ENCODE measurements at places on chromosomes 5 and 9.

DNA sequence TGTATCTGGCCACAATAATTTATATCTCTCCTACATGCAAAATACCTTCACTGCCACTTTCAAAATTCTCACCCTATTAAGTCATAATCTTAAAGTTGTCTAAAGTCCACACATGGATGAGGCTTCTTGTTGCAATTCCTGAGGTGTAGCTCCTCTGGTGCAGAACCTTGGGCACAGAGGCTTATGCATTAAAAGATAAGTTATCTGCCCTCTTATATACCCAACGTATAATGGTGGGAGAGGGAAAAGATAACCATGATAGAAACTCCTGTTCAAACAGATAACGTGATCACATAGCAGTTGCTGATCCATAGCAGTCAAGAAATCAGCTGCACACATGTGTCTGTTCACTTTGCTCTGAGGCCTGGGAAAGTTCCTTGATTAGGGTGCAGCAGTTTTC lies 1767.0 kb downstream of the MAT2B start:
- no peak for DNase-seq

DNA sequence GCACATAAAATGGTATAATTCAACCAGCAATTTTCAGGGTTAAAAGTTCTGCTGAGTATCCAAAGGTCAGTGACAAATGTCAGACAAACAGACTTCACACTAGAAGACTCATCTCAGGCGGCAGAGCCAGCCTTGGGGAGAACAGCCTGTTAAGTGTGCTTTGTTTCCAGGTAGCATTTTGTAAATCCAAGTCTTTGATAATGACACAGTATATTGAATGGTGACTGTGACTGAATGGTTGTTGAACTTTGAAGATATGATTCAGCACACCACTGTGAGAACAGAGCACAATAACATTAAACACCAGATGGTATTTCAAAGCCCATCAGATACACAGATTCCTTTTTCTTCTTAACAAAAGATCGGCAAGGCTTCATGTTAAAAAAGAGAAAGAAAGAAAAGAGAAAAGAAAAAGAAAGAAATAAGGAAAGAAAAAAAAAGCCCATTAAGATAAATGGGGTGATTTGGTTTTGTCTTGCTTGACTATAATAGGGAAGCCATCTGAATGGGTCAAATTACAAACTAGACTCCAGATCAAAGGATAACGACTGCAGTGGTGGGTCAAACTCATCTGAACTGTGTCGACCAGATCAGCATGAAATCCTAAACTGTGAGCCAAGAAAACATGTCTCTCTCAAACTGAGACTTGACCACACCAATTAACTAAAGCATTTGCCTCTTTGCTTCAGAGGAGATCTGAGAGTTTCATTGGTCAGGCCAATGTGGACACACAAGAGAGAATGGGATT lies 313.0 kb upstream of the ZNF608 start:
- no peak for DNase-seq

DNA sequence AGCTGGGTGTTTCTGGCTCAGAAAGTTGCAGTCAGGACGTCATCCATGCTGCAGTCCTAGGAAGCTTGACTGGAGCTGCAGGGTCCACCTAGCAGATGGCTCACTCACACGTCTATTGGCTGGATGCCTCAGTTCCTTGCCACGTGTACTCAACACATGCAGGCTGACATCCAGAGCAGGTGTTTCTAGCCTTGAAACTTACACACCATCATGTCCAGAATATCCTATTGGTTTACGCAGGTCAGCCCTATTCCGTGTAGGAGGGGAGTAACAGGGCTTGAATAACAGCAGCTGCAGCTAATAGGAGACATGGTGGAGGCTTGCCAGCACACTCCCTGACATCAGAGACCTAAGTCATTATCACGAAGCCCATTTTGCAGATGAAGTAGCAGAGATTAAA lies 473.5 kb downstream of the ACTL7B start:
- DNase-seq: no peak

DNA sequence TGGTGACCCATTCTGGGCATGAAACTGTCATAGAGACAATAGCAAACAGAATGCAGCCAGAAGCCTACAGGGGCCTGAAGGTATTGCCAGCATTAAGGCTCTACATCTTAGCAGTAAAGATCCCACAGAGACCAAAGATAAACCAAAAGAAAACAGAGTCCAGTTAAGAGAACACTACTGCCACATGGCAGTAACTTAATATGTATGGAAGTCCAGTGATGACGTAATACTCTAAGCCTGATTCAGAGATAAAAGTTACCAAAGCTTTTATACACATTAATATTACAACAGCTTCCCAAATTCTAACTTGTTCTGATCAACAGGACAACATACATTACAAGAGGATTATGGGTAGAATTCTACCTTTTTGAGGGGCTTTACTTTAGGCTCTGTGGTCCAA lies 371.5 kb downstream of the PRELID2 start:
- no peak for DNase-seq

- DNase-seq: no peak
Observed at GRCh38 chr5:97067296-97067850, 75.0 kb downstream of the LIX1 start.

- no peak for DNase-seq
Observed at GRCh38 chr9:31323726-31324444, 1060.6 kb upstream of the ACO1 start.

GRCh38 chr5:91139572-91140200 lies 243.4 kb downstream of the ARRDC3 start:
- no peak for DNase-seq

DNA sequence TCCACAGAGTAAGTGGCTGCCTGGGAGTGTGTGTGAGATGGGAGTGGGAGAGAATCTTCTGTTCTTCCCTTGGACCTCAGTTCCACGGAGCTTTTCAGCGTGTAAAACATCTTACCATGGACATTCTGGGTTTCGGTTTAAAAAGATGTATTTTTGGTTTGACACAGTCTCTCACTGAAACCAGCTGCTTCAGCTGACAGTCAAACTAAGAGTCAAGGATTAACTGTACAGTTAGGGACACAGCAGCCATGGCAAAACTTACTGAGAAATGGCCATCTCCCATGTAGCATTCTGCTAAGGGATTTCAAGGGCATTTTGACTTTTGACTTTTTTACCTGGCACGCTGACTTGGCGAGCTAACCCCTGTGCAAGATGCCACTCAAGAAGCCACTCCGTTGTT lies 93.8 kb upstream of the IL12B start:
- no peak for DNase-seq

GRCh38 chr9:102995033-102995432 lies at the start of gene CYLC2:
TSS of gene CYLC2 (plus strand) at chr9:102995333. CDS start at chr9:102995381, 48 bp downstream.
- DNase-seq: no peak

DNA sequence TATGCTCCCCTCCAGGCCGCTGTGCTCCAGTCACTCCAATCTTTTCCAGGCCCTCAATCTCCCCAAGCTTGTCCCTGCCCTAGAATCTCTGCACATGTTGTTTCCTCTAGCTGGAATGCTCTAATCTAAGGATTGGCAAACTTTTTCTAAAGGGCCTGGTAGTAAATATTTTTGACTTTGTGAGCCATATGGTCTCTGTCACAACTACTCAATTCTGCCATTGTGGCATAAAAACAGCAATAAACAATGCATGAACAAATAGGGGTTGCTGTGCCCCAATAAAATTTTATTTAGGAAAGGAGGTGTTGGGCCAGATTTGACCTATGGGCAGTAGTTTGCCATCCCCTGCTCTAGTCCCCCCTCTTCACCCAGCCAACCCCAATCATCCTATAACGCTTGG lies 150.5 kb upstream of the LRRTM2 start:
- no peak for DNase-seq

DNA sequence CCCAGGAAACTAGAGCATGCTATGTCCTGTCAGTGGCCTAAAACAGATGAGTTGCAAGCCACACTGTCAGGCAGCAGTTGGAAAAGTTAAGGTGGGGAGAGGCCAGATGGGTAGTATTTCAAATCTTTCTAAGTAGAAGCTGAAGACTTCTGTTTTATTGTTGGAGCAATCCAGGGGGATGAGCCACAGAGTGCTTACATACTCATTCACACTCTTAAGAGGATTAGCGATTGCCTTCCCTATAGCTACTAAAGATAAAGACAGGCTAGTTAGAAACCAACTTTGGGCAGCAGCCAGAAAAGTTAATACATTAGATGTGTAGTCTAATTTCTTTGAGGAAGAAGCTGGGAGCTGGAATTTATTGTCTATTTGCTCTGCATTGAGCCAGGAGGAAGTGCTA lies 61.7 kb upstream of the ELAVL2 start:
- no peak for DNase-seq

DNA sequence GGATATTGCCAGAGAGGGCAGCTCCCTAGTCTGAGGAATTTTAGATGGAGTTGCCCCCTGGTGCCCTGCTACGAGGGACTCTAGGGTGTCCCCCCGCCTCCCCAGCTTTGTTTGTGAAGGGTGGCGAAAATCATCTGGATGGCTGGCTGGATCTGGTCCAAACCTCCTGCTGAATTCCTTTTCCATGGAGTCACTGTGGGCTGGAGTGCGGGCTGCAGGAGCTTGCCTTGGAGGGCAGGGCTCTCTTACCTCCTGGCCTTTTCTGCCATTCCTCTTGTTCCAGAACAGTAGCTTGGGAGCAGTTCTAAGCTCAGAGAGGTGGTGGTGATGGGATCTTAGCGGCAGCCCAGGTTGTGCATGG lies 2.1 kb downstream of the SYNPO start:
- no peak for DNase-seq

GRCh38 chr5:147417135-147417813 lies 92.6 kb downstream of the DPYSL3 start:
- DNase-seq: no peak

- no peak for DNase-seq
Observed at GRCh38 chr5:61267116-61267515, 64.9 kb upstream of the ZSWIM6 start.

DNA sequence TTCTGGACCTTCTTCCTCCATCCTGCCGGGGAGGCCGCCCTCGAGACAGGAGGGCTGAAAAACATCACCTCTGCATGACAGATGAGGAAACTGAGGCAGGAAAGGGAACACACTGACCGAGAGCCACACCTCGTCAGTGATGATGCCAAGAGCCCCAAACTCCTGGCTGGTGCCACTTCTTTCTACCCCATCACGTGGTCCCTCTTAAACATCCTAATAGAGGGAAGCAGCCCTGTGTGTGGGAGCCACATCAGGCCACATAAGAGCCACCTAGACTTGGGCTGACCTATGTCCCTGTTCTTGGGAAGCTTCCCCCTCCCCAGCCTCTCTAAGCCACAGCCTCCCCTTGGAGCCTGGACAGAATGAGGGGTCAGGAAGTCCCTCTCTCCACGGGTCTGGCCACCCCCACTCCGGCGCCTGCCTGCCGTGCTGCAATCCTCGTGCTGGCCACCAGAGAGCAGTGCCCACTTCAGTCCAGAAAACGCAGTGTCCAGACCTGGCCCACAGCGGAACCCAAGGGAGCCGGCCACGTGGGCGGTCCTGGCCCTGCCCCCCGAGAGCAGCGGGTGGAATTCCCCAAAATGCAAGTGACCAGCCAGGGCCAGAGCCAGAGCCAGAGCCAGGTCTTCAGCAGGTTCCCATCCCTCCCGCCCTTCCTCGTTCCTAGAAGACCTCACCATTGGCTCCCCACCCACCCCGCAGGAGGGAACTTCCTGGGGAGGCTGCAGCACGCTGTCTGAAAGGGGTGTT lies 54.7 kb upstream of the SARDH start:
- DNase-seq: peak; percentile 8

- no peak for DNase-seq
Observed at GRCh38 chr5:150142185-150142958, 13.3 kb downstream of the PDGFRB start.

- DNase-seq: no peak
Observed at GRCh38 chr5:40376566-40376965, 303.1 kb upstream of the PTGER4 start.

GRCh38 chr5:102531506-102531905 lies 32.7 kb upstream of the SLCO6A1 start:
- DNase-seq: no peak

DNA sequence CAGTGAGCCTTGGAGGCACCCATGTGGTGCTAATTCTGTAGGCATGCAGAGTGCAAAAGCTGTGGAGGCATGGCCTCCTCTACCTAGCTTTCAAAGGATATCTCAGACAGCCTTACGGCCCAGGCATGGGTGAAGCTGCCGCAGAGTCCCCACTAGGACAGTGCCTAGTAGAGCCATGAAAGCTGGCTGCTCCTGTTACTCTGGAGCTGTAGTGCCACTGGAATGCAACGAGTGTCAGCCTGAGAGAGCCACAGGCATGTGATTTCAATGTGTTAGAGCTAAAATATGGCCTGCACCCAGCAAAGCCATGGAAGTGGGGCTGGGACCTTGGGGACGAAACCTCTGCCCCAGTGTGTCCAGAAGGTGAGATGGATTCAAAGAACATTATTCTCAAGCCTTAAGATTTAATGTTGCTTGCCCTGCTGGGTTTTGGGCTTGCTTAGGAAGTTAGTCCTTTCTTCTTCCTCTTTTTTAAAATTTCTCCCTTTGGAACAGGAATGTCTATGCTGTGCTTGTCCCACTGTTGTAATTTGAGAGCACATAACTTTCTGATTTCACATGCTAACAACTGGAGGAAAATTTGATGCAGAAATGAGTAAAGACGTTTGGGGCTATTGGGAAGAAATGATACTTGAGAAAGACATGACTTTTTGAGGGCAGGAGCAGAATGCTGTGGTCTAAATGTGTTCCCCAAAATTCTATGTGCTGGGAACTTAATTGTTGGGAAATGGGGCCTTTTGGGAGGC lies 298.4 kb downstream of the PSAT1 start:
- no peak for DNase-seq

All from stimulated activated CD8-positive, alpha-beta memory T cell treated with anti-CD3 and anti-CD28 coated beads, Interleukin-7, amount 100 ng/mL, for 1 hour (primary cell).